Right lobe of liver (tissue), 6 donors: ENCODE measurements at places on chromosomes 12 and 14.

DNA sequence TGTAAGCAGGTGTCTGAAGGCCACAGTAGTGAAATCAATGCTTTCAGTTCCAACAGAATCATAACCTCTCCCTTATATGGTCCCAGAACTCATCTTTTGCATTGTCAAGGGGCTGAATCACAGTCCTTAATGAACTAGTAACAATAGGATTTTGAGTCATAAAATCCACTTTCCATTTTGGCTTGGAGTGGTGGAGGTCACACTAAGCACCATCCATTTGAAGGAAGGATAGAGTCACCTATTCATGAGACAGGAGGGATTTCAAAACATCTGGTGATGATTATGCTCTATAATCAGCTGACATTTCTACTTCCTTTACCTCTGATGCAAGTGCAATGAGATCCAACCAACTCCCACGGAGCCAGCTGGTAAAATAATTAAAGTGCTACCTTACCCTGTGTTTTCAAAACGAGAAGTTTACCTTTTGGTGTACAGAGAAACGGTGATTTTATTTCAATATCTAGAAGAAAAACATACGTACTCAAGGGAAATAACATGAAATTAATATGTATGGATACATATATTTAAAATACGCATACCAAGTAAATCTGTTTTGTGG lies 59.1 kb downstream of the TMEM132D start:
- no peak for DNase-seq

DNA sequence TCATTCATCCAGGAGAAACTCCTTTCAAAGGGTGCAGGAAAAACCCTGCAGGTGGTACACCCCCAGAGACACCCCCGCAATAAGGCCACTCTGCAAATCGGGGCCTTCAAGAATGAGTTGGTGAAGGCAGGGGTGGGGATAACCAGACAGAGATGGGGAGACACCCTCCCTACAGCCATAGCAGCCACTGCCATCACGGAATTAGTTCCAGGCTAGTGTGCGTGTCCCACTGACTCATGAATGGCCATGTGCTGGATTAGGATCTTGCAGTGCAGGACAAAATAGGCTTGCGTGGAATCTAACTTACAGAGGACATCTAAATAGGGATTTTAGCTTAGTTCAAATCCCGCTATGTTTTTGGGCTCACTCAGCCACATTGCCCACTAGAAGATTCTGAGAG lies 37.8 kb downstream of the SPRING1 start:
- DNase-seq = no peak

- DNase-seq = no peak
Observed at GRCh38 chr14:100972118-100972897, 68.8 kb upstream of the RTL1 start.

GRCh38 chr14:30034152-30034551 lies 106.5 kb upstream of the PRKD1 start:
- DNase-seq = no peak

DNA sequence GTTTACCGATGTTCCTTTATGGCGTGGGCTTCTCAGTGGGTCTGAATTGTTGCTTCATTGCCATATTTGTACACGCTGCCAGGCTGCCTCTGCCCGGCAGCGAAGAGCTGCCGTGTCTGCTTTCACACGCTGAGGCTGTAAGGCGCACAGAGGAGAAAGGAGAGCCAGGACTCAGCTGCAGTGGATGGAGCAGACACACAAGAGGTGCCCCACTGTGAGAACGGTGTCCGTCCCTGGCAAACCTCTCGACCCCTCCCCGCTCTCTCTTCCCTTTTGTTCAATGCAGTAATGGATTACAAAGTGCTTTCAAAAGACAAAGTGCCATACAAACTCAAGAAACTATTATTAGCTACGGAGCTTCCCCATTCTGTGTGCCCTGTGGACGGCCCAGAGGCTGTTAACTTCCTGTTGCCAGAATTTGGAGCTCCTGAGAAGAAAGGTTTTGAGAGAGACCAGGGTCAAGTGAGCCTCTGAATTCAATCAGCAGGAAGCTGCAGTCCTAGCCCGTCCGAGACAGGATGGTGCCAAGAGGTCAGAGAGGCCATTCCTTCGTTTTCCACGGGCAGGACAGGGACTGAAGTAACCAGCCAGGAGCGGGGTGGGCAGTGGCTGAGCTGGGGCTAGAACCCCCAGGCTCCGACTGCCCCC lies 15.8 kb downstream of the CCND2 start:
- no peak for DNase-seq

- DNase-seq = no peak
Observed at GRCh38 chr12:22971701-22972191, 346.8 kb downstream of the ETNK1 start.

DNA sequence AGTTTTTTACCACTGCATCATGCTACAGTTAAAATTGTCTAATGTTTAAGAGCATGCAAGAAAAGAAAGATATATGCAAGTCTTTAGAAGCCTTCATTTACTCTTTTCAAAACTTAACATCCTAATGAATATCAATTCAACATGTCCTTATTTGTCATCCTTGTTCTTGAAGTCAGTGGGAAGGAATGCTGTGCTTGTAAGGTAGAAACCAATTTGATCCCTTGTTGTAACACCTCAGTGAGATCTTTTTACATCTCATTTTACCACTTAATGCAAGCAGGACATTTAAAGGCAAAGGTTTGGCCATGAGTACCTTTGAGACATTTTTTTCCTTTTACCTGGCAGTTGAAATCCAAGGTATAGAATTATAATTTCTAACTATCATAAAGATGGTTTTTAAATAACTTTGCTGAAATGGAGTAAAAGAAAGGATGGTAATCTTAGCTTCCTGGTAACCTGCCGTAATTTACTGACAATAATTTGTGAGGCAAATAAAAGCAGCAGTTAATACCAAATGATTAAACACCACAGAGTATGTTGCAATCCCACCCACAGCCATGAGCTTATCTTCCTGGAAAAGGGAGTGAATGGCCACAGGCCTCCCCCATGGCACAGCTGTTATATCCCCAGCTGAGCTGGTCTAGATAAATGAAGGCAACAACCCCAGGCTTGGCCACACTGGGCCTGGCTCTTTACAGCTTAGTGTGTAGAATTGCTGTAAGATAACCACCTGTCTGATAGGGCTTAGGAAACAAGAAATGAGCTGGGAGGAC lies 33.2 kb upstream of the STRN3 start:
- peak; percentile 59 for DNase-seq

GRCh38 chr14:99803106-99803775 lies 10.0 kb downstream of the EML1 start:
- no peak for DNase-seq

DNA sequence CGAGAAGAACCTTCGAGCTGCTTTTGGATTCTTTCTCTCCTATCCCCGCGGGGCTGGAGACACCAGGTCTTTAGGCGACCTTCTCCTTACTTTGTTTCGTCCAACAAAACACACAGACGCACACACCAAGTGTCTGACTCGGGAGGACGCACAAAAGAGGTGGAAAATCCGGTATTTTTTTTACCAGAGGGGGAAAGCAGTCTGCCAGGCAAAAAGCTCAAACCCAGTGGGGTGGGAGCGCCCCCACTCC lies 2.1 kb downstream of the SIX4 start:
- no peak for DNase-seq

DNA sequence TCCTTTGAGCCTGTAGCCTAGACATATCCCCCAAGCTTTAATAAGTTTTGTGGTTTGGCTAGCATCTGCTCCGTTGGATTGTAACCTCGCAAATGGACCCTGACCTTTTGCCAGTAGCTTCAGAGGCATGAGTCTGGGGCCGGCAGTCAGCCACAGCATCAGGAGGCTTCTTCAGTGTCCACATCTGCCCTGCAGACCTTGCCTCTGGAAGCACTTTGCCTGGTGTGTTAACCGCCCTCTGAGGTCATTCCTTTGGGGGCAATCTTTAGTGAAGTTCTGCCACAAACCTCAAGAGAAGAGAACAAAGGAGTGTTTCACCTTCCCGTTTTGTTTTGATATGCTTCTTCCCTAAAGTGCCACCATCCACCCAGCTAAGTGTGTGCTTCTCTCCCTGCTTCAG lies 71.4 kb downstream of the GNS start:
- no peak for DNase-seq

DNA sequence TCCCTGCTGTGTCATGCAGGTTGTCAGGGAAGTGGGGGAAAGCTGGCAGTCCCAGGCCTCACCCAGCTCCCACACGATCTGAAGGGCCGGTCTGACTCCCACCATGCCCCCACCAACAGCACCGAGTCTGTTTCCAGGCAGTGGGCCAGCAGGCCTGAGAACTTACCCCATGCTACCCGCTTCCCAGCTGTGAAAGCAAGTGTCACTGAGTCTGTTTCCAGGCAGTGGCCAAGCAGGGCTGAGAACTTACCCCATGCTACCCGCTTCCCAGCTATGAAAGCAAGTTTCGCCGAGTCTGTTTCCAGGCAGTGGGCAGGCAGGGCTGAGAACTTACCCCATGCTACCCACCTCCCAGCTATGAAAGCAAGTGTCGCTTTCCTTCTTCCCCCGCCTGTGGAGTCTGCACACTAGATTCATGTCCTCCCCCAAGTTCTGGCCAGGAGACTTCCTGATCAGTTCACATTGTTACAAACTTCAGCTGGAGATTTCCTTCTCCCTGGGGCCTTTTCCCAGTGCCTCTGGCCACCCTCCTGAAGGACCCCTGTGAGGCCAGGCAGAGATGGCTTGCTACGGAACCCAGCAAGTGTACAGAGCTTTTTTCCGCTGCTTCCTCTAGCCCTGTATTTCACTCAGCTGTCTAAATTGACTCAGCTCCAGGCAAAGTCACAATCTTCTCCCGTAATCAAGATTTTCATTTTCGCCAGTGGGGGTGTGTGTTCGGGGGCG lies 435.4 kb downstream of the TMTC2 start:
- no peak for DNase-seq

DNA sequence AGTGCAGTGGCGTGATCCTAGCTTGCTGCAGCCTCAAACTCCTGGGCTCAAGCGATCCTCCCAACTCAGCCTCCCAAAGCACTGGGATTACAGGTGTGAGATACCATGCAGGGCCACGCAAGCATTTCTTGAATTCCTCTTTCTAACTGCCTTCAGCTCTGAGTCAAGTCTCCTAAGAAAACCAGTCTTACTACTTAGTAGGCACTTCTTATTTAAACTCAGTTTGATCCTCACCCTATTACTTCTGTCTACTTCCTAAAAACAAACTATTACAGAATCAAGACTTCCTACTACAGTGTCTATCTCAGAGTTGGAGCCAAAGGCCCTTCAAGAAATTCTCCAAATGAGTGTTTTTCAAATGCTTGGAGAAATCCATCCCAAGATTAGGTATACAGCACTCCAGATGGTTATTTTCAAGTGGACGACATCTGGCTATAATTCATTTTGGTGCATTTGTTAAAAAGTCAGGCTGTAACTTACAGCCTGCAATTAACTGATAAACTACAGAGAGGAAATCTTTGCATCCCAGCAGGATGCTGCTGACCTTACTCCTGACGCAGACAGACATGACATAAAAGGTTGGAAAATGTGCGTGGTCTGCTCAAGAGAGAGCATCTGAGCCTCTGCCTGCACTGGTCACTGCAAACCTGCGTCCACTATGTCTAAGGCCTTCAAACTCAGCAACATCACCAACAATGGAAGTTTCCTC lies 34.7 kb downstream of the SSH1 start:
- no peak for DNase-seq

DNA sequence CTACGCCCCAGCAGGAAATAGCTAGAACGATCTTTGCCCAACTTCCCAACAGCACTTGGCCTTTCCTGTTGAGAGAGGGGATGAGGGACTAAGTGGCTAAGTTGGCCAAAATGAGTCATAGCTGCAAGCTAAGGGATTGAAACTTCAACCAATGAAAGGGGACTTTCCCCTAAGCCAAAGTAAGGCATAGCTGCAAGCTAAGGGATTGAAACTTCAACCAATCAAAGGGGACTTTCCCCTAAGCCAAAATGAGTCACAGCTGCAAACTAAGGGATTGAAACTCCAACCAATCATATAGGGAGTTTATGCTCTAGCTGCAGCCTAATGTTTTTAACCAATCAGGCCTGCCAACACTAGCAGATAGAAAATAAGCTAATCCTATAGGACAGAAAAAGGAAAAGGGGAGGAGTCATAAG lies 100.5 kb upstream of the SSTR1 start:
- DNase-seq = no peak

GRCh38 chr14:64990296-64990695 lies 3.6 kb downstream of the FNTB start:
- no peak for DNase-seq

GRCh38 chr14:60616461-60616959 lies 32.8 kb downstream of the SIX1 start:
- no peak for DNase-seq

DNA sequence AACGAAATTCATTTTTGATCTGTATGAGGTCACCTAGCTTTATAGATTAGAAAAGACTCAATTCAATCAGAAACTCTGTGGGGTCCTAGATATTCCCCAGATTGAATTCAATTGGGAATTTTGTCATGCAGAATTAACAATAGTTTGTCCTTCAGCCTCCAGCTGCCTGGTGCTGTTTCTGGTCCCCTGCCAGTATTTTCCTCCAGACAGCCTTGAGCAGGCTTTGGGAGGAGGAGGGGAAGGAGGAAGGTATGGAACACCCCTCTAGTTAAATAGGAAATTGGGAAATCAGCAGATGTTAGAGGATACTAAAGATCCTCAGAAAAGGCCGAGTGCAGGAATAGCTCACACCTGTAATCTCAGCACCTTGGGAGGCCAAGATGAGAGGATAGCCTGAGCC lies 10.6 kb downstream of the GRIP1 start:
- DNase-seq = no peak

- no peak for DNase-seq
Observed at GRCh38 chr14:24364841-24365240, 3.1 kb upstream of the NFATC4 start.

DNA sequence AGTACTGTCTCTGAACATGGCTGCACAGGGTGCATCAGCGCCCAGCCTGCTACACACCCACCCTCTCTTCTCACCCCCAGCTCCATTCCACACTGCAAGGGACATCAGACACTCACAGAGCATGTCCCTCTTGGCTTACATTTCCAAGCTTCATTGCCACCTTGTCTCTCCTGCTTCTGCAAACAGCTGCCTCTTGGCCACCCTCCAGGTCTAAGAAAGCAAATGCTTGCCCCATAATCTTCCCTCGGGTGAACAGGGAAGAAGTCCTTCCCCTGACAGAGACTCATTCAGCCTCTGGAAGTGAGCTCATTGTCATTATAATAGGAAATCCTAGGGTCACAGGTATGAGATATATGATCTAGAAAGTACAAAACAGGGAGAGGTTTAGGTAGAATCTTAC lies 505.2 kb downstream of the RMST start:
- no peak for DNase-seq

DNA sequence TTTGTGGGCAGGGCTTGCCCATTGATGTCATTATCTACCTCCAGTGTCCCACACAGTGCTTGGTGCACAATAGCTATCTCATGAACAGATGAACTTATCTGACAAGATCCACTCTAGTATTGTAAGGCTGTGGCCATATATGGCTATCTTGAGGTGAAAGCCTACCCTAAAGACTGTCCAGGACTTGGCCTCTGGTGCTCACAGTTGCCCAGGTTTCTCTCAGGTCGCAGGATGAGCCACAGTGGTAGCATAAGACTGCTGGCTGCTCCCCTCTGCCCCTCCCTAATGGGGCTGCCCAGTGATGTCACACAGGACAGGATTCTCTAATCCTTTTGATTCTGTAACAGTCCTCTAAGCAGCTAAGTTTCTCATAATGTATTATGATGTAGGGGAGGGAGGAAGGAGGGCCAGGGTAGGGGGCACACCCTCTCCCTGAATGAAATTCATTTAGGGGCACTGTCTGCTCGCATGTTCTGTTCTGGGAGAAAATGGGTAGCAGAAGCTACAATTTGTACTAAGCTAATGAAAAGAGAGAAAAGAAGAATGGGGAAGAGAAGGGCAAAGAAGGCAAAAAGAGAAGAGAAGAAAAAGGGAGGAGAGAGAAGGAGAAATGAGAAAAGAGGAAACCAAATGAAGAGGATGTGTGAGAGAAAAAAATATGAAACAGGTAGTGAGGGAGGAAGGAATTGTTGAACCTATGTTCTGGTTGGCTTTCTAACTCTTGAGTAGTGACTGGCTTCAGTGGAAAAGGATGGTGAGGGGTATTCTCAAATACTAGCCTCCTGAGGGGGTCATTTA lies 3.4 kb upstream of the PPM1A start:
- no peak for DNase-seq
